ENCODE measurements at places on chromosomes 6 and 20.

GRCh38 chr6:139016337-139017213 is 12.0 kb upstream of the ABRACL start:
- DNase-seq = peak; percentile 57

- DNase-seq = peak; percentile 23
Measured at GRCh38 chr6:88494401-88495140, 328.4 kb upstream of the CNR1 start.

GRCh38 chr6:145903356-145904102 is 60.6 kb downstream of the SHPRH start:
- no peak for DNase-seq

DNA sequence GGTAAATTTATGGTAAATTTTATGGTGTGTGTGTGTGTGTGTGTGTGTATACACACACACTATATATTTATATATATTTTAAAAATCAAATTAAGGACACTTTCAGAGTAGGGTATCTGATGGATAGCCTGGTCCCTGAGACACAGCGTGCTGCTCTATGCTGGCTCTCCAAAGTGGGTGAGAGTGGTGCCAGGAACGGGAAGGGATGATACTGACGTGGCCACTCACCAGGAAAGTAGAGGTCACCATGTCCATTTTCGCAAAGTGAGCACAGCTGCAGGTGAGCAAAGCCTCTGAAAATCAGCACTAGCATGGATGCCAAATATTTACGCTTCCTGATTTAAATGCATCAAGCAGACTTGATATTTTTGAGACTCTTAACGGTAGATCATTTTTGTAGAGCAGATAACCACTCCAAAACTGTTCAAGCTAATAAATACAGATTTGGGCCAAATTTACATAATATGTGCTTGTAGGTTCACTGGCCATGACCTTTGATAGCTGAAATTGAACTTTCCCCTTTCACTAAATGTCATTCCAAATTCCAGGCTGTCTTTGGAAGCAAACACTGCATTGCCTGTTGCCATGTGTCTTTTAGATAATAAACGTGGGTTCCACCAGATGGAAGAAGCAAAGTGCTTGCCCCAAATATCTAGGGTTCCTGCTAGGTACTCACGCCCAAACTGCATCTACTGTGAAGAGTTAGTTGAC is 116.6 kb downstream of the ATXN1 start:
- DNase-seq = no peak

DNA sequence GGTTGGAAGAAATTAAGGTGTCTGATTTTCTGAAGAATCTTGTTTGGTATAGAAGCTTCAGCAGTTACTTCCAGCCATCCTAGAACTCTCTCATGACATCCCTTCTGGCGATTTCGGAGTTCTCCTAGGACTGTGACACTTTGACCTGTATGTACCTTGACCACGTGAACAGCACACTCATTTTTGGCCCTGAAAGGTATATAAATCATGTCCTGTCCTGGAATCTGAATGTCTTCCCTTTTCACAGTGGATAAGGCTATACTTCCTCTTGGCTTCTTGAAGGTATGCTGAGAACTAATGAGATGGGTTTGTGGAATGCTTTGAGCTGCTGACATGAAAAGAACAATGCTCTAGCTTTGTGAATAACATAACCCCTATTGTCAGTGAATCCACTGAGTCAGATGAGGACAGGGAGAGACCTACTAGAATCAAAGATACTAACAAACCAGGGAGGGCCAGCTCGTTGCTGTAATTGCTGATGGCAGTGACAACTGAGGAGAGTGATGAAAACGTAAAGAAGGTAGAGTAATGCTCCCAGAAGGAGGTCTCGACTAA is 6.0 kb upstream of the ZDHHC14 start:
- DNase-seq = no peak

GRCh38 chr20:2004171-2004570 is 10.3 kb upstream of the PDYN start:
- no peak for DNase-seq

Measured in B cell (primary cell).